Astrocyte of the spinal cord (primary cell): ENCODE measurements at places on chromosomes 6 and 20.

DNA sequence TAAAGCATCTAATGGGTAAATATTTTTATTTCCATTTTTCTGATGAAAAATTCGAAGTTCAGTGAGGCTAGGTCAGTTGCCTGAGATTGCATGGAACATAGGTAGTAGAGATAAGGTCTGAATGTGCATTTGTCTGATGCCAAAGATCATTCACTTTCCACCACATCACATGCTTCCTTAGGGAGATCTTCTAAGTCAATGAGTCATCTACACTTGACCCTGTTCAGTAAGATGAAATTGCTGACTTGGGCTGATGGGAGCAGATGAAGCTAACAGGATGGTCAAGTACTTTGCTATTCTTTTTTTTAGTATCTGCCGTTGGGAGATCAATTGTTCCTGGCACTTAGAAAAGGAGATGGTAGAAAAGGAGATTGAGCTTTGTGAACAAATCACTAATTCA lies 511.3 kb downstream of the PHF3 start:
- no peak for DNase-seq

DNA sequence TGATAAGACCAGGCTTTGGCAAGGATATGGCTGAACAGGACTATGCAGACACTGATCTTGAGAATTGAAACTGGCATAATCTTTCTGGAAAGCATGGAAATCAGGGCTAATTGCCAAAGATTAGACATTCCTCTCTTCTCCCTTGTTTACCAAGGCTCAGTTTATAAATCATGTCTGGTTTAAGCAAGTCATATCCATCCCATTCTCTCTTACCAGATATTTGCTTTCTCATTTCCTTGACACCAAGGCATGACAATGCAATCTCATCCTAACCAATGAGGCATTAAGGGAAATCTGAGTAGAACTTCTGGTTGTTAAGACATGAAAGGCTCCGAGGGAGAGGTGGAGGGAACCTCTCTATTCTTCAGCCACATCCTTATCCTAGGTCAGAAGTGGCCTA lies 110.3 kb upstream of the CEP85L start:
- DNase-seq: no peak

DNA sequence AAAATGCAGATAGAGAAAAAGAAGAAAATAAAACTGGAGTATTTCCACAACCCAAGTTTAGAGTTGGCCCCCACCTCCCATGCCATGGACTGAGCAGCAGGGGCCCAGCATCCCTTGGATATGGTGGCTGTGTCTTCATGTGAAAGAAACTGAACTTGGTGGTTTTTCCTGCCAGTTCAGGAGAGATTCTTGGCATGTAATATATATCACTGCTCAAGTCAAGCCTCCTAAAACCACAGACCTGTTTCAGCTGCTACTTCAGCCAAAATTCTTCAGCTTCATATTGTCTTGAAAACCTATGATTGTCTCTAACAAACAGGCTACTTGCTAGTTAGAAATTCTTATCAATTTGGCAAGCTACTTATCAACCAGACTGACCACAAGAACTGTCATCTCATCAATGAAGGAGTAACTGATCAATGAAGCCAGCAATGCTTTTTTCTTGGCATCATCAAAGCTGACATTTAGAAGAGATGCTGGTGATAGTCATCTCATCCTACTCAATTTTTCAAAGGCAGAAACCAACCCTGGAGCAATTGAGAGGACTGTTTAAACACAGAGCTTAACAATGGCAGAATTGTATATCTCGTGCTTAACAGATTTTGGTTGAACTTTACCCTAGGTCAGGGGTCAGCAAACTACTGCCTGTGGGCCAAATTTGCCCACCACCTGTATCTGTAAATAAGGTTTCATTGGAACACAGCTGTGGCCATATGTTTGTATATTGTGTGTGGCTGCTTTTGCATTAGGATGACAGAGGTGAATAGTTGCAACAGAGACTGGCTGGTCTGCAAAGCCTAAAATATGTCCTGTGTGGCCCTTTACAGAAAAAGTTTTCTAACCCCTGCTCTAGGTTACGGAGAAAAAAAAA lies 10.4 kb upstream of the NOL7 start:
- DNase-seq: no peak

DNA sequence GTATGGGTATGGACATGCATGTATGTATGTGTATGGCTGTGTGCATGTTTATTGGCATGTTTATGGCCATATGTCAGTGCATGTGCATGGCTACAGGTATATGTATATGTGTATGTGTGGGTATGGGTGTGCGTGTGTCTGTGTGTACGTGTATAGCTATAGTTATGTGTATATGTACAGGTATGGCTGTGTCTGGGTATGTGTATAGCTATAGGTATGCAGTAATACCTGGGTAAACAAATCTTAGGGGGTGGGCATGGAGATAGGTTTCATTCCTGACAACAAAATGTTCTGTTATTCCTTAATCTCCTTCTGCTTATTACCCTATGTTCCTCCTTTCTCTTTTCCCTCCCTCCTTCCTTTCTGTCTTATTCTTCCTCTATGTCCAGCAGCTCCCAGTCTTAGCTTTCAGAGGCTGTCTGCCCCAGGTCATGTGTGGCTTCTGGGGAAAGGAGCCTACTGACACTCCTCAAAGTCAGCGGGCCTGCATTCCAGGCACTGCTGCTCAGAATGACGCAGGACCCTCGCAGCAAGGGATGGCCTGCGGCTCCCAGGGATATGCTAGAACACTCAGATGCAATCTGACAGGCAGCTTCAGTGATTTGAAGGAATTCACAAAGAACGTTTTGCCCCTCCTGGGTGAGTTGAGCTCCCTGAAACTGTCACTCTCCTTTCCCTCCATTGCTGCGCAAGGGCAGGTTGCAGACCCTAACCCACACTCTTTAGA lies 139.3 kb upstream of the PHACTR1 start:
- DNase-seq: peak; percentile 50

- DNase-seq: no peak
These were observed 323.1 kb upstream of the AGPAT4 start for GRCh38 chr6:161596807-161597520.

DNA sequence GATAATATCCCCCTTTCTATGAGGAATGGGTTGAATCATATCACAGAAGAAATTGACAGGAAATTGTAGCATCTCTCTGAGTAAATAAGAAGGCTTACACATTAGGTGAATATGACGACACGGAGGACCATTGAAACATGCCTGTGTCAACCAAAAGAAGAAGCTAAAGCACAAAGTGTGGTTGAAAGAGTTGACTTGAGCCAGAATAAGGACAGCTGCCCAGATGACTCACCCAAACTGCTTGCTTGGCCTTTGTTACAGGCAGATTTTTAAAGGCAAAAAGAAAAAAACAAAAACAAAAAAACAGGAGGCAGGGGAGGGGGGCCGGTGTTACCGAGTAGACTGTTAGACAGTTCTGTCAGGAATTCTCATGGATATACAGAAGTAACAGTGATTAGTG lies 129.8 kb upstream of the EDN1 start:
- DNase-seq: peak; percentile 65

DNA sequence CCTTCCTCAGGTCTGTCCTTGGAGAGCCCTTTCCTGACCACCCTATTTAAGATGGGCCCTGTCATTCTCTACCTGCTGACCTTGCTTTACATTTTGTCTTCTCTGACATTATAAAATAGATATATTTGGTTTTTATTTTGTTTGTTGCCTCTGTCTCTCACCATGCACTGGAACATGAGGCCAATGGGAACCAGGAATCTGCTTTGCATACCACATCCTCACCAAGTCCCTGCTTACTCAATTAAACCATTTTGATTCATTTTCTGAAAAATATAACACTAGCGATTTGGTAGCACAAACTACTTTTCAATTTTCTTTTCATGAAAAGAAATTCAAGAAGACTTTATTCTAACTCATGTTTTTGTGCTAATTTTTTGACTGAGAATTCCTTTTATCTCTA lies 32.8 kb upstream of the POPDC3 start:
- DNase-seq: no peak
